ENCODE measurements at places on chromosomes 11 and 22.

- DNase-seq, result no peak
These were observed 91.6 kb downstream of the FAR1 start for GRCh38 chr11:13760115-13760514.

DNA sequence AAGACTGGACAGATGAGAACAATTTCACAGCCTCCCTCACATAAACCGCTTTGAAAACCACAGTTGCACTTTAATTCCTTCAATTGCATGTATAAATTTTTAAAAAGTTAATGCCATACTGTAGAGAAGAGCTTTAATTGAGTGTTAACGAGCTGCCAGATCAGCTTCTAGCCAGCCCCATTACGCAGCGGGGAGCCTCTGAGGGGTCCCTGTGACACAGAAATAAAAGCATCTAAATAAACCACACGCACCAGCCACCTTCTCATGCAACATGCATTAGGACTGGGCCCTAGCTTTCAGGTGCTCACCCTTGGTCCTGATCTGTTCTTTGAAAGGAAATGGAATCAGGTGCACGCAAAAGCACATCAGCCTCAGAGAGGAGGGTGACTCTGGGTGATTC, 111.7 kb downstream of the SPATA19 start:
- no peak for DNase-seq

GRCh38 chr11:31794548-31794947, 16.6 kb downstream of the PAX6 start:
- DNase-seq, result no peak

- peak; percentile 85 for DNase-seq
These were observed 12.4 kb upstream of the DSCAML1 start for GRCh38 chr11:117809236-117810055.

DNA sequence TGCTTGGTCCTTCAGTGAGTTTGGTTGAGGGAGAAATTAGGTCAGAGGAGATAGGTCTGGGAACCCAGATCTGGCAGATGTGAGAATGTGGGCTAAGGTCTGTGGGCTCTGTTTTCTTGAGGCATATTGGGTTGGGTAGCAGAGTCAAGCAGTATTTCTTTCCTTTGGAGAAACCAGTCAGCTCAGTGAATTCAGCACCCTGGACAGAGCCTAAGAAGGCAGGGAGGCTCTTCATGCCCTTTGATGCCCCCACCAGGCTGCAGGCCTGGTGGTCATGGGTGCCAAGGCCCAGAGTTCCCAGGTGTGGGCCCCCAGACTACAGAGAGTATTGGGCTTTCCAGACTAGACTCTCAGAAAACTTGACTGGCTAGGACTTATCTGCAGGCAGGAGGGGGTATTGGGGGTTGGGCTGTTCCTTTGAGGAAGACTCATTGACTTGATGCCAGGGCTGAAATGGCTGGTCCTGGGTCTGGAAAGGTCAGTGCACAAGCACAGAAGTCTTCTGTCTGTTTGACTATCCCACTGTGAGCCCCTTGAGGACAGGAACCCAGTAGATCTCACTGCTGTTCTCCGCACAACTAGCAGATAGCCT, 45.3 kb upstream of the NECTIN1 start:
- no peak for DNase-seq

DNA sequence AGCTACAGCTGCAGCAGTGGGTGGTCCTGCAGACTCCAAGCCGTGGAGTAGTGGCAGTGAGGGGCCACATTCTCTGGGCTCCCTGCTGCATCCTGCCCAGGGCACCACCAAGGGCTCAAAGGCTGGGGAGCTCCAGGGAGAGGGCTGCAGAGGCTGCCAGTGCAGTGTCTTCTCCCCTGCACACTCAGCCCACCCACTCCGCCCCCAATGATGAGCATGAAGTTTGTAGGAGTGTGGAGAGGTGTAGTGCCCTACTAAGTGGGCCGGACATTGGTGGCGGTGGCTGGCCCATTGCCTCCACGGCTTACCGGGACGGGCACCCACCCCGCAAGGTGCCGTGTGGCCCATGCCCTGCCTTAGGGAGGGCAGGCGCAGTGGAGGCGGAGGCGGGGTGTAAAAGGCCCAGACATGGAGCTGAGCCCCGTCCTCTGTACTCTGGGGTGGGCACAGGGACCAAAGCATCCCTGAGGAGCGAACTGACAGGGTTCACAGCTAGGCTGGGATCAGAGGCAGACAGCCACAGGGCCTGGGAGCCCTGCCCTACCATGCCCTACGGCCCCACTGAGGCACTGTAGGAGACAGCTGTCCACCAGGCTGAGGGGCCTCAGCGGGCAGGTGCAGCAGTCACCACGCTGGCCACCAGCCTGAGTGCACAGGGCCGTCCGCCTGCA, 18.9 kb downstream of the ARVCF start:
- DNase-seq, result no peak

- DNase-seq, result no peak
These were observed 18.0 kb upstream of the HORMAD2 start for GRCh38 chr22:30062259-30062658.
